ENCODE measurements at places on chromosomes 1 and 21.

DNA sequence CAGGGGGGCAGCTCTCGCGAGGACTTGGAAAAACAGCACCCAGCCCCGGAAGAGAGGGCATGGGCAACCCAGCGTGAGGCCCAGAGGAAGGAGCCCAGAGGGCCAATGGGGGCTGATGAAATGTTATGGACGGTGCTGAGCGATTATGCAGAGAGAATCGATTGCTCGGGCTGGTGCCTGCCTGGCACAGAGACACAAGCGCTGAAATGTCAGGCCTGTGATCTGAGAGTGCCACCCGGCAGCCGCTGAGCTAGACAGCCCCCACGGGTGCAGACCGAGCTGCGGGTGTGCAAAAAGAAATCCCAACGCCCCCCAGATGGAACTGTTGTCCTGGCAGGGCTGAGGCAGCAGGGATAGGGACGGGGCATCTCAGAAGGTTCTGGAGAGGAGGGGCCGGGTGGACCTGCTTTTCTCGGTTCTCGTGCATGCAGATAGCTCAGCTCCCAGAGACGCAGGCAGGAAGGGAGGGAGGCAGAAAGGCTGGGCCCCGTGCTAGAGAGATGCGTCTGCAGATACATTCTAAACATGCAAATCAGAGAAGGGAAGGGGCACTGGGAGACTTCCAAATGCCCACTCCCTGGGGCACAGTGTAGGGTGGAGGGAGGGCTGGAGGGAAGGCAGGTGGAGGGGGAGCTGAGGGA is 41.5 kb downstream of the TAS1R2 start:
- DNase-seq, result no peak

- no peak for DNase-seq
These were observed 34.2 kb upstream of the COX20 start for GRCh38 chr1:244801246-244801645.

DNA sequence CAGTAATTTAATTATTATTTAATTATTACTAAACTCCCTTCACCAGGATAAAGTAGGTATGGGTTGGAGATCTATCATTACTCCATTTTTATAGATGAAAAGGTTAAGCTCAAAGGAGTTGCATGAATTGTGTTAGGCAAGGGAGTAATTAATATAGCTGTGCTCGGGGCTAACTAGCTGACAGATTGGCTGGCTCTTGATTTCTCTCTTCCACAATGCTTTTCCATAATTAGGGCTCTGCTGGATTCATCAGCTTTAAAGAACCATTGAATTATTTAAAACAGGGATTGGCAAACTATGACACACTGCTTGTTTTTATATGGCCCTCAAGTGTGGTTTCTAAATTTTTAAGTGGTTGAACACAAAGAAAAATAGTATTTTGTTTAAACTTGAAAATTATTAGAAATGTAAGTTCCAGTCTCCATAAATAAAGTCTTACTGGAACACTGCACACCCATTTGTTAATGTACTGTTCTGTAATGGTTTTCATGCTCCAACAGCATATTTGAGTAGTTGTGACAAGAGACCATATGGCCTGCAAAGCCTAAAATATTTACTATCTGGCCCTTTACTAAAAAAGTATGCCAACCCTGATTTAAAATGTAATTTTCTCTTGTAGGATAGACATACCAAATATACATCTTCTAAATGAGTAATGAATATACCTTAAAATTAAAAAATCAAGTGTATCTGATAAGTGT is 76.4 kb downstream of the GDAP2 start:
- DNase-seq, result no peak

DNA sequence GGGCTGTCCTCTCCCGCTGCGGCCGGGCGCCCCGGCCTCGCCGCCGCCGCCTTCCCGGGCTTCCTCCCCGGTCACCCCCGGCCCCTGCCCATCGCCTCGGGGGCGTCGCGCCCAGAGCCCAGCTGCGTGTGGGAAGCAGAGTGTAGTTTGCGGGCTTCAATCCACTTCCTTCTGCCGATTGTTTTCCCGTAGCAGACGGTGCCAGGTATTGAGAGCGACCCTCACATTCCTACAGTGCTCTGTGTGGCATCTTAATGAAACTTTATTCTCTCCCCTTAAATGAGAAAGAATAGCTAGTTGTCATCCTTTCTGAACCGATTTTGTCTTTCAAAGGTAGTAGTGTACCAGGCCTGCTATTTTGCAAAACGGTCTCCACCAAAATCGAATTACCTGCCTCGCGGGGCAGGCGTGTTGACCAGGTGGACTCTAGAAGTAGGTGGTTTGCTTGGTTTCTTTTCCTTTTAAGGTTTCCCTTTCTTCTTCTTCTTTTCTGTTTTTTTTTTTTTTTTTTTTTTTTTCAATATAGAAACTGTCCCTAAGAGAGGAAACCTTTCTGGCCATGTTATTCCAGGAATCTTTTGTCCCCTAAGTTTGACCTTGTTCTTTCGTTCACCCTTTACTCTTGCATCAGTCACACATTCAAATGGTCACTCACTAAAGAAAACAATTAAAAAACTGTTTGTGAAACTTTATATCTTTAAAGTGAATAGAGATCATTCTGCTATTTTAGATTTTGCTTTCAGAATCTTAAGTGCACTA is 881 bp downstream of the USP25 start:
- no peak for DNase-seq

DNA sequence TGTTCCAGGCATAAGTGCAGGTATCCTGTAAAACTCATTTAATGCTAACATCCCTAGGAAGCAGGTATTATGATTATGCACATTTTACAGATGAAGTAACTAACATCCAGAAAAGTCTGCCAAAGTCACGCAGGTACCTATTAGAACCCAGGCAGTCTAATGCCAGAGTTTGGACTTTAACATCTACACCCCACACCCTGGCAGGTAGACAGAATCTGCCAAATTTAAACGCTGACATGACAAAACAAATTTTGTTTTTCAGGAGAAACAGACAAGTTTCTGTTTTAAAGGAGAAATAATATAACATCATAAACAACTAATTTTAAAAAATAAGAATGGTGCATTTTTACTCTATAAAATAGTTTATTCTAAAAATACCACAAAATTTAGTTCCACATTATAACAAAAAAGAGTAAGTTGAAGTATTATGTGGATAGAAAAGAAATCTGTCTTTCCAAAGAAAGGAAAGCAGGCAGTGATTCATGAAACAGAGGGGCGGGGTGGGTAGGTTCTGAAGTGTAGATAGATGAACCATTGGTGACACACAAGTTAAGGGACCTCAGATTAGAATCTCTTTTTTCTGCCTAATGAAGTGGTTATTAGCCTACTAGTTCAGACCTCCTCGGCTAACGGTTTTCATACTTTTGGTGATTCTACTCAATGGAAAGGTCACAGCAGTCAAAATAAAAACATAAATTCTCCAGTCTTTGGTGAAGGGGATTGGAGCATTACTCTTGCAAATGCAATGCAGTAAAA is 1.7 kb downstream of the ASPM start:
- DNase-seq, result no peak

DNA sequence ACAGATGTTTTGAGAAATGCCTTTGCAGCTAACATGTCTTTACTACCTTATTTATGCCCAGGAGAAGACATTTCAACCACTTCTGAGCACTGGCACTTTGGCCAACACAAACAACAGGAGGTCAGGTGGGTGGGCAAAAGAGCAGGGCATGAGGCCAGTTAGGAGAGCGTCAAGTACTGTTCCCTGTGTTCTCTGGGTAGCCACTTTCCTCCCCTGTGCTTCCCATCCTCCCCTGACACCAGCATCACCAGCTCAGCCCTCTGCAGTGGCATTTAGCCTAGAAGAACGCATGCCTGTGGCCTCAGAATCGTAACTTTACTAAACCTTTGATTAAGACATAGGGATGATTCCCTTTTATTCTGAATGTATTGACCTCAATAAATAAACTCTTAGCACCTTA is 18.3 kb downstream of the BTG2 start:
- DNase-seq, result no peak

DNA sequence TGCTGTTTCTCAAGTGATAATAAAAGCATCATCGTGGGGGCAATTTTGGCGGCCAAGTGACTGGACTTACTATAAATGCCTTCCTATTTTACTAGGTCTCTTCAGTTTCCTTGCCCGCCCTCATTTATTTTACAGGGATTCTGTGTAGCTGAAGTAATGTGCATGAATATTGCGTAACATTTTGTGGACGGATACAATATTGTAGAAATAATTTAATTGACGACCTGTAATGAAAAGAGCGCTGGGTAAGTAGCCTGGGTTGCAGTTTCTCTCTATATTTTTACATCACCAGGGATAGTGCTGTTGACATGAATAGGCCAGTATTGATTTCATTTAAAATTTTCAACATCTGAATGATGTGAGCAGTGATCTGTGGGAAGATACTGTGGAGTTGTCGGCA is 28.1 kb upstream of the LMO4 start:
- no peak for DNase-seq

- DNase-seq, result no peak
These were observed 639 bp downstream of the NUP133 start for GRCh38 chr1:229507502-229507901.

DNA sequence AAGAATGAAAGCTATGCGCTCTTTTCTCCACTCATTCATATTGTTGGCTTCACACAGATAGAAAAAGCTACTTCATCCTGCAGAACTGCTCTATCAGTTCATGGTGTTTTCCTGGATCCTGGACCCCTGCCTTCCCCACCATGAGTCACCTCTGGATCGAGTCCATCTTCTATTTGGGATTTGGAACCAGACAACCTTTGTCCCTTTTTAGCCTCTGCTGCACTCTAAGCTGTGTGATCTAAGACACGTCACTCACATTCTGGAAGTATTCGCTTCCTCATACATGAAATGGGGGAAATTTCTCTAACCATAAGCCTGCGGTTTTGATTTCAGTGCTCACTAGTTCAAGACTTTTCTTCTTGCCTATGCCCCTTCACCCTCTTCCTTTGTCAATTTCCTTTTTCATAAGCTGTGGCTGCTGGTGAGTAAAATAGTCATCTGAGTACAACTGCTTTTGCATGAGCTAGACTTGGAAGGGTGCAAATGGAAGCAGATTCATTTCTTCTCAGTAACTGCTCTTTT is 14.1 kb upstream of the DEGS1 start:
- DNase-seq, result no peak

GRCh38 chr1:147541672-147542568 is 619 bp downstream of the BCL9 start:
- peak; percentile 59 for DNase-seq

- DNase-seq, result no peak
These were observed 18.7 kb upstream of the F5 start for GRCh38 chr1:169604781-169605560.

DNA sequence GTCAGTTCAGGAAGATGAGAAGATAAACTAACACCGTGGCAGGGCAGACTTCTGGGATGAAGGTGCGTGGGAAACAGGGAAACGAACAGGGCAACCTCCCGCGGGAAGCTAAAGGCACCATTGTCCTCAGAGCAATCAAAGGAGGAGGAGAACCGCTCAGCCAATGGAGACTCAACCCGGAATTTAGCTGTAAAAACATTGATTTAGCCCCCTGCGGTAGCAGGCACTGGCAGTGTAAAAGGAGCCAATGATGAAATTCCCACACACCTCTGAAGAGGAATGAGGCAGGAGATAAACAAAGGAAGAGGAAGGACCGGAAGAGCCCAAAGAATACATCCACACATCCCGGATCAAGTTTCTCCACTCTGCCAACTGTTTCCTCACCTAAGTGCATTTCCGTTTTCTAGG is 19.5 kb downstream of the HLCS start:
- no peak for DNase-seq

DNA sequence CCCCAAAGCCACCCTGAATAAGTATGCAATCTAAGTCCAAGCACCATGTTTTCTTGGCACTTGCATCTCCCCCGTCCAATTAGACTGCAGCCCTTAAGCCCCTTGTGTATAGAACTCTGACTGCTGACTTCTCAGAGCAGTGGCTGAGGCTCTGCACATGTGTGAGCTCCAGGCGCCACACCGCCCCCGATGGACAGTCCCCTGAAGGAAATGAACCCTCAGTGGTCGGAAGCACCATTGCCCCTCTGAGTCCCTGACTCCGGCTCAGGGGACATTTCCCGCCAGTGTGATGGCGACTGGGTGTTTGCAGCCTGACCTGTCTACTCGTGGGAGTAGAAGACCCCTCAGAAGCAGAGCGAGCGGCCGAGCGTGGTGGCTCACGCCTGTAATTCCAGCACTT is 37.2 kb upstream of the SCCPDH start:
- DNase-seq, result no peak

DNA sequence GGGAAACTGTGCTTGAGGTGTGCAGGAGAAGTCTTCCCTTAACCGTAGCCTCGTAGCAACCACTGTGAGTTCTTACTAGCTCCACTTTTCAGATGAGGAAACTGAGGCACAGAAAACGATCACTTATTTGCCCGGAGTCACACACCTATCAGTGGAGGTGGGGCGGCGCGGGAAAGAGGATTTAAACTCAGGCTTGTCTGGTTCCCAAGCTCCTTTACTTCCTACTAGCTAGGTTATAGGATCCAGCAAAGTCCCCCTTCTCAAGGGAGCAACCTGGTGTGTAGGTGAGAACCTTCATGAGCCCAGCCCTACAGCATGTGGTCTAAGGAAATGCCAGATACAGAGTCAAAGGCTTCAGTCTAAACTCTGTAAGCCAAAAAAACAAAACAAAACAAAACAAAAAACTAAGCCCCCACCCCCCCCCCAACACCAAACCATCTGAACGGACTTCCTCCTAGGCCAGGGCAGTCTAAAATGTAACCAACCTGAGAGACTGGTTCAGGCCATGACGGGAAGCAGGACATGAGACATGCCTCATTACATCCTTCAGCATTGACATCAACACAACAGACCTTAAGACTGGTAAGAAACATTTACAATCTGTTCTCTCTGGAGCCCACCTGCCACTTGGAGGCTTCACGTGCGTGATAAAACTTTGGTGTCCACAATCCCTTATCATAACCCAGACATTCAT is 709 bp upstream of the FBXO42 start:
- no peak for DNase-seq

- DNase-seq, result no peak
These were observed 4.6 kb downstream of the HYI start for GRCh38 chr1:43448955-43449707.

GRCh38 chr1:54239035-54239383 is 39.0 kb downstream of the MRPL37 start:
- no peak for DNase-seq
